ENCODE measurements at places on chromosomes 13 and 19. TPM values are rescaled to one million over a fixed set of nuclear protein-coding genes. Genes with fewer than 3 reads are reported as not detected.

The FUT1 gene
- total RNA-seq = 6.1 TPM

The DENND1C gene
- total RNA-seq = 6.5 TPM

The KCNK6 gene
- total RNA-seq = 4.1 TPM

The TYROBP gene
- 171 TPM for total RNA-seq

The ZNF439 gene
- total RNA-seq = 8.2 TPM

The CNFN gene
- total RNA-seq = not detected

The PSG3 gene
- total RNA-seq = not detected

The NPAS1 gene
- 1.3 TPM for total RNA-seq

The PRTN3 gene
- total RNA-seq = not detected

The GJB6 gene
- not detected for total RNA-seq

The CYP2A7 gene
- total RNA-seq = not detected

The TEX29 gene
- not detected for total RNA-seq

The AMH gene
- 0.72 TPM for total RNA-seq

The LYPD5 gene
- 15.0 TPM for total RNA-seq

The TRPM4 gene
- 9.4 TPM for total RNA-seq

The PCDH20 gene
- total RNA-seq = 1.8 TPM

The SPTBN4 gene
- 1.4 TPM for total RNA-seq

The ZNF540 gene
- 1.2 TPM for total RNA-seq

The CPB2 gene
- total RNA-seq = not detected
